ENCODE measurements at places on chromosomes 11 and 22.

DNA sequence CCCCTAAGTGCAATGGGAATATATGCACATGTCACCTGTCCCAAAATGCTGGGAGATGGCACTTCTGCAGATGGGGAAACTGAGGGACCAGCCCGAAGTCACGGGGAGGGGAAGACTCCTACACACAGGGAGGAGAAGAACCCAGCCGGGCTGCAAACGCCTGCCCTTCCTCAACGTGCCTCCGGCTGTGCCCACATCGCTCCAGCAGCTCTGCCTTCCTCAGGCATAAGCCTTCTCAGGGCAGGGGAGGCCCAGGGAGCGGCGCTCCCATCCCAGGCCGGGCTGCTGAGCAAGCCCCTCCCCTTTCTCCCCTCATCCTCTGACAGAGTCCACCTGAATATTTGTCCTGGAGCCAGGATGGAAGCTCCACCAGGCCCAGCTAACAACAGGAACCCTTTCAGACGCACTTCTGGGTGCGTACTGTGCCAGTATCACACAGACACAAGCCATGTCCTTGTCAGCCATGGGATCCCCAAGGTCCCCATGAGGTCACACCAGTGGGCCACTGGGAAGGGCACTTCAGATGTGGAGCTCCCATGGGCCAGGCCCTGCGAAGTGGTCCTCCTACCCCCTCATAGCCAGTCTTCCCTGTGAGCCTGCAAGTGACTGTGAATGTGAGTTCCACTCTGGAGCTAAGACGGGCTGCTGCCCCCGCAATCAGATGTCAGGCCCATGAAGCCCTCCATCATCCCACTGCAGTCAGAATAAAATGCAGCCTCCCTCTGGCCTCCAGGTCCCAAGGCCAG is 2.5 kb upstream of the CD81 start:
- DNase-seq, result no peak

GRCh38 chr22:48781868-48782267 is 1045.8 kb downstream of the BRD1 start:
- DNase-seq, result no peak

DNA sequence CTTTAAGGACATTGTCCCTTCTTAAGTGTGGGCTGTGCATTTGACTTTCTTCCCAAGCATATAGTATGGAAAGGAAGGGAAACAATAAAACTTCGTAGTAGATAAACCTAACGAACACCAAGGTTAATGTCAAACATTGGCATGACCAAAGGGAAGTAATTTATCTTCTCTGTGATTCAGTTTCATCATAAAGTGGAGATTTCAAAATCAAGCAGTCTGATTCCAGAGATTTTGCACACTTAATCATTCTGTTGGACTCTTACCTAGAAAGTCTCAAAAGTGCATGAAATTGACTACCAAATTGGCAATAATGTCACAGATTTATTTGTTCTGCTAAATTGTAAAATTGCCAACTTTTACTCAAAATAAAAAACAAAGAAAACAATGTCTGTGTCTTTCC is 559.7 kb downstream of the JRKL start:
- no peak for DNase-seq

DNA sequence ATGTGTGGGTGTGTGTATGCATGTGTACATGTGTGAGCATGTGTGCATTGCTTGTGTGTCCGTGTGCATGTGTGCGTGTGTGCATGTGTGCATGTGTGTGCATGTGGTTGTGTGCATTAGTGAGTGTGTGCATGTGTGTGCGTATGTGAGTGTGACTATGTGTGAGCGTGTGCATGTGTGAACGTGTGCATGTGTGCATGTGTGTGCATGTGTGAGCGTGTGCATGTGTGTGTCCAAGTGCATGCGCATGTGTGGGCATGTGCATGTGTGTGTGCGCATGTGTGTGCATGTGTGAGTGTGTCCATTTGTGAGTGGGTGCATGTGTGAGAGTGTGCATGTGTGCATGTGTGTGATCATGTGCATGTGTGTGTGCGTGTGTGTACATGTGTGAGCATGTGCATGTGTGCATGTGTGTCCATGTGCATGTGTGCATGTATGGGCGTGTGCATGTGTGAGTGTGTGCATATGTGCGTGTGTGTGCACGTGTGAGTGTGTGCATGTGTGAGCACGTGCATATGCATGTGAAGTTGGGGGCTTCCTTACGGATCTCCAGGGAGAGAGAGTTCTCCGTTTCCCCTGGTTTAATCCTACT is 95.8 kb downstream of the ST3GAL4 start:
- DNase-seq, result no peak

DNA sequence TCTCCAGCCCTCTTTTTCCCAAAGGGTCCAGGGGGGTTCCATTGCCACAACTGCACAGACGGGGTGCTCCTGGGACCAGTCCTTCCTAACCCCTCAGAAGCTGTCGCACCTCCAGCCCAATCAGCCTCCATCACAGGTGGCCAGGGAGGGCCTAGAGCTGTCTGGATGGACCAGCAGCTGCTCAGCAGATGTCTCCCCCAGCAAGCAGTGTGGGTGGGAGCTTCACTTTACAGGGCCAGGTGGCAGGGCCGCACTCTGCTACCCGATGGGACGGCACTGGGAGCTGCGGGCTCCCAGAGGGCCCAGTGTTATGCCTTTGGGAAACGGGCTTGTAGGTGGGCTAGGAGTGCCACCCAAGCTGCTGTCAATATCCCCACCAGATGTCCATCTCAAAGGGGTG is 120.5 kb downstream of the DSCAML1 start:
- no peak for DNase-seq

DNA sequence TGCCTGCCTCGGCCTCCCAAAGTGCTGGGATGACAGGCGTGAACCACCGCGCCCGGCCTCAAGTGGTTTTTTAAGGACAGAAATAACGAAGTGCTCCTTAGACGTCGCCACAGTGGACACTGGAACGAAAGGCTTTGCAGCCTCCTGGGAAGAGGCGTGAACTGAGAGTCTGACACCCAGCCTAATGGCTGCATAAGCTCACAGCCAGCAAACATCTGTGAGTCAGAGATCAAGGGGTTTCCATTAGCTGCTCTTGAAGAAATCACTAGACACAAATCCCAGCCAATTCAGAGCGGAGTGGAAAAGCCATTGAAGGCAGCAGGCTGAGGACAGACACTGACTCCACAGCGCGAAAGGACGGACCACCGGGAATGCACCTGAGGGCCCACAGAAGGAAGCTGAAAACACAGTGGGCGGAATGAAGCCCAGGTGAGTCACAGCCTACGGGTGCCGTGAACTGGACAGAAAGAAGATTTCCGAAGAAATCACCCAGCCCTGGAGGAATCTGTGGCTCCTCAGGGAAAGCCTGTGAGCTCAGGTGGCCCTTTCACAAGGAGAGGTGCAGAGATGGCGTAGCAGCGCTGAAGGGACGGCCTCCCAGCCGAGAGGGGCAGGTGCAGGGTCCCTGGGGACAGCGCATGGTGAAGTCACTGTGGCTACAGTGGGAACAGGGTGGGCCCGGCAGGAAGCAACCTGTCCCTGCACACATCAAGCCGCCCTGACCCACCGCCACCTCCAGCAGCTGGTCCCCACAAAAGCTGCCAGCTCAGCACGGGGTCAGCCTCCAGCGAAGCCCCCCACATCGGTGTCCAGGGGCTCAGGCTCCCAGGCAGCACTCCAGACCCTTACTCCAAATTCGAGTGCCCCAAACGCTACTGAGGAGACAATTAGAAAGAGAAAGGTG is 11.6 kb downstream of the LMNTD2 start:
- DNase-seq, result no peak

DNA sequence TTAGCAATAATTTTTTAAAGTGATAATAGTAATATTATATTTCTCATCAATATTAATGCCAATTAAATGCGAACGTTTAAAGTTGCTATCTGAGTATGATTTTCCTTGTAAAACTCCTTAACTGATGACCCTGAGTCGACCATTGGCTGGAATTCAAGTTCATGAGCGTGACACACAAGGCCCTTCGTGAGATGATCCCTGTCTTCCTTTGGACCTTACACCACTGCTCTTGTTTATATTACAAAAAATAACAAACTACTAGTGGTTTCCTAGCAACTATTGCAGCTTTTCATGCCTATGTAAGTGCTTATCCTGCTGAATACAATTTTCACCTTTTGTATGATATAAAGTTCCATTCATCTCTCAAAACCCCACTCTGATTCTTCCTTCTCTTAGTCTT is 752.9 kb downstream of the CNTN5 start:
- DNase-seq, result peak; percentile 2

GRCh38 chr22:31148953-31149627 is 8.8 kb upstream of the PLA2G3 start:
- peak; percentile 62 for DNase-seq

GRCh38 chr11:105732611-105733010 is 122.7 kb downstream of the GRIA4 start:
- no peak for DNase-seq

- no peak for DNase-seq
These were observed 1.1 kb upstream of the FADS2 start for GRCh38 chr11:61826930-61827570.

- DNase-seq, result no peak
These were observed 17.9 kb downstream of the TMEM218 start for GRCh38 chr11:125093502-125093901.

- peak; percentile 22 for DNase-seq
These were observed 23.0 kb downstream of the CRKL start for GRCh38 chr22:20940186-20940651.

Measured in astrocyte of the cerebellum (primary cell).